Stromal cell of bone marrow (primary cell): ENCODE measurements at places on chromosomes 2 and 18.

GRCh38 chr18:63843008-63843407 lies 44.5 kb upstream of the SERPINB2 start:
- DNase-seq = no peak

- no peak for DNase-seq
Observed at GRCh38 chr2:19609266-19609665, 250.8 kb upstream of the OSR1 start.

DNA sequence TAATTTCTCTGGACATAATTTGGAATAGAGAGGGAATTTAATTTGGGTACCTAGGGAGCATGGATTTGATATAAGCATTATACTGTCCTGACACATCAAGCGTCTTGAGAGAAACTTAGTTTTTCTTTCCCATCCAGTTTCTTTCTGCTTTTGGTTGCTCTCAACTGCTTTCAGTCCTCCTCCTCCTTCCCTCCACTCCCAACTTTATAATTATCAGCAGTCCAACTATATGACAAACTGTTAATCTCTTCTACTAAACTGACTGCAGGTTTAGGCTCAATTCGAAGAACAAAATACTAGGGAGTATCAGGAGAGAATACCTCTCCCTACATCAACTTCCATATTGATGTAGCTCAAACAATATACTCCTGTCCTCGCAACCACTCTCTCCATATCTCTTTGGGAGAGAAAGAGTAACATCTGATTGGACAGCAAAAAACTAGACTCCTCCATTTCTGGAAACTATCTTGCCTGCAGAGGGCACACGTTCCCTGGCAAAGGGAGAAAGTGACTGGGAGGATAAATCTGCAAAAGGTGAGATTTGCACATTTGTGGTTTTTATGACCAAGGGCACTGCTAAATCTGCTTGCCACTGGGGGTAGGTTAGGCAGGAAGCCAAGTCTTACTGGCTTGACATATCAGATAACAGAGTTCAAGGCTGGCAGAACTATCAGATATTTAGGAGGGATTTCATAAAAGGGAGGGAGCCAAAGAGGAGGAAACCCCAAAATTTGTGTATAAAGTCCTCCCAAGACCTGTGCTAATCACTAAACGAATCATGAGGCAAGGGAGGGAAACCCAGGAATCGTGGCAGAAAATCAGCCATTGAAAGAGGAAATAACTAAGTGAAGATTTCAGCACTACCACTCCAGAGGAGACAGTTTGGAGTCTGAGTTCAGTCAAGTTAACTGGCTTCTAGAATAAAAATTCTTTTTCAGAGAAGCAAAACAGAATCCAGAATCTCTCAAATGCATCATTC lies 40.0 kb downstream of the ICA1L start:
- DNase-seq = peak; percentile 40

DNA sequence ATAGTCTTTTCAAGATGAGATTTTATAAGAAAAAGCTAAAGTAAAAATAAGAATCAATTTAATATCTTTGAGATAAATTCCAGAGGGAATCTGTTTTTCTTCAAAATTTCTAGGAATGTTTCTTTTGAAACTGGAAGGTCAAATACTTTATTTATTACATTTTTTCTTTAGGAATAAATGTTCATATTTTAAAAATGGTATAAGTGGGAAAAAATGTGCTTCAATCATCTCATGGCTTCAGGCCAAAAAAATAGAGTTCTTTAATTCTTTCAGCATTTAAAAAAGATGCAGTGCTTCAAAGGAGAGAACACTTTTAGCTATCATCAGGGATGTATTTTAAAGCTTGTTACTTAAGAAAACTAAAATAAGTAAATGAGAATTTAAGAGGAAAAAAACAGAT lies 110.6 kb downstream of the NEB start:
- DNase-seq = no peak

- no peak for DNase-seq
Observed at GRCh38 chr2:3205845-3206244, 171.8 kb downstream of the EIPR1 start.

DNA sequence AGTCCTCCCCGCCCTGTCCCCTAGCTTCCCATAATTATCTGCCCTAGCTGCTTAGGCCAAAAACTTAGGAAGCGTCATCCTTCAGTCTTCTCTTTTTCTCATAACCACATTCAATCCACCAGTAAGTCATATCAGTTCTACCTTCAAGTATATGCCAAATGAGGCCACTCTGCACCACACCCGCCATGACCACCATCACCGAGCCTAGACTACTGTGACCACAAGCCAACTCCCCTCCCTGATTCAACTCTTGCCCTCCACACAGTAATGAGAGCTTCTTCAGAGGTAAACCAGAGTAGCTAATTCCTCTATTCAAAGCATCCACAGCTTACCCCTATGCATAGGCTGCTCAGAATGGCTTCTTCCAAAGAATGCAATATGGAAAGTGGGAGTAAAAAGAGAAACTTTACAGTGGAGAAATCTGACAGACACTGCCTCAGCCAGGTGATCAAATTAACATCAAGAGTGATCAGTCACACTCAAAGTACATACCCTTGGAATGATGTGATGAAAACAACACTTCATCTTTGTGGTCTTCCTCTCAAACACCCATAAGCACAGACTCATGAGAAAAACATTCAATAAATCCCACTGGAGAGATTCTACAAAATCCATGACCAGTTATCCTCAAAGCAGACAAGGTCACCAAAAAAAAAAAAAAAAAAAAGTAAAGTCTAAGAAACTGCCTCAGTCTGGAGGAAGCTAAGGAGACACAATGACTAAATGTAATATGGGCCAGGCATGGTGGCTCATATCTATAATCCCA lies 17.7 kb downstream of the MBOAT2 start:
- DNase-seq = no peak

DNA sequence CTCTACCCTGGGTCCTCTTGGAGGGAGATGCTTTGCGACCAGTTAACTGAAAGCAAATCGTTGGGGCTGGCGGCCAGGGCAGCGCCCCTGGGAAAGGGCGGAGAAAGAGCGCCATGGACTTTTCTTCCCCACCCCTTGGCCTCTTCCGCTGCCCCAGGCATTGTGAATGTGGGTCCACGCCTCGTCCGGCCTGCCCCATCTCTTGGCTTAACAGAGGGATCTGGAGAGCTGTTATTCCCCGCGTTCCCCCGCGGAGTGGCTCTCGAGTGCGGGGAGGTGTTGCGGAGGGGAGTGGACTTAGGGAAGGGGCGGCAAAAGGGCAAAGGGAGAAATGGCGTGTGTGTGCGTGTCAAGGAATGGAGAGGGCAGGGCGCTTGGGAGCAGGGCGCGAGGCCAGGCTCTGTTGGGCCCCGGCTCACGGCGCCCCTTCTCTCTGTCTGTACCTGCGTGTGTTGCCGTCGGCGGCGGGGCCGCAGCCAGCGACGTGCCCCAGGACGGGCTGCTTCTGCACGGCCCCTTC lies 6.6 kb downstream of the EMX1 start:
- no peak for DNase-seq

- DNase-seq = no peak
Observed at GRCh38 chr18:75977081-75977480, 518.0 kb downstream of the ZNF516 start.

GRCh38 chr2:240389302-240389805 lies 46.1 kb upstream of the GPC1 start:
- no peak for DNase-seq

- DNase-seq = no peak
Observed at GRCh38 chr18:41674506-41674905, 280.5 kb upstream of the PIK3C3 start.

DNA sequence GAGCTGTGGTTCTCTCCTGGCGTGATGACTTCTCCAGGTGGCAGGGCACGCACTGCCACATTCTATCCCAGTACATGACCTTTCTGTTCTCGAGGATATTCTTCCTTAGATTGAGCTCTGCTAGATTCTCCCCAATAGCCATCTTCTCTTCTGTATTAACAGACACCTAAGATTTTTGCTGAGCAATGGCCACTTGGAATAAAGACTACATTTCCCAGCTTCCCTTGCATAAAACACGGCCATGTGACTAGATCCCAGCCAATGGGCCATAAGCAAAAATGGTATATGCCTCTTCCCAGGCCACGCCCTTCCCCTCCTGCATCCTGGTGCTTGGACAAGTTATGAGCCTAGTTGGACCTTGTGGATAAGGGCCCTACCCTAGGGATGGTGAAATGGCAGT lies 82.1 kb downstream of the EIF2AK3 start:
- DNase-seq = no peak

- peak; percentile 5 for DNase-seq
Observed at GRCh38 chr2:175036582-175037018, 31.4 kb upstream of the CHN1 start.

DNA sequence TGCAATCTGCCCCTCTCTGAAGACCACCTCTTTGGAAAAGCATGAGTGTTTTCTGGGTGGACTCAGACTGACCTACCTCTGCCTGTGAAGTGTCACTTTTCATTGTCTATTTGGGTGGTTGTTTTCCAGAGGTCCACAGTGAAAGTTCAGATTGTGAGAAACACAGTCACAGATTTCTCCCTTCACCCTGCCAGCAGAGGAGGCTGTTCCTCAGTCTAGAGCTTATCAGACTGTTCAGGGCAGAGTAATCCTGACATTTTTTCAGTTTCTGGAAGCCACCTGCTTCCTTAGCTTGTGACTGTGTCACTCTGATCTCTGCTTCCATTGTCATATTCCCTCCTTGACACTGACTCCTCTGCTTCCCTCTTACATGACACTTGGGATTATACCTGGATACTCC lies 55.4 kb upstream of the RMP24 start:
- no peak for DNase-seq

DNA sequence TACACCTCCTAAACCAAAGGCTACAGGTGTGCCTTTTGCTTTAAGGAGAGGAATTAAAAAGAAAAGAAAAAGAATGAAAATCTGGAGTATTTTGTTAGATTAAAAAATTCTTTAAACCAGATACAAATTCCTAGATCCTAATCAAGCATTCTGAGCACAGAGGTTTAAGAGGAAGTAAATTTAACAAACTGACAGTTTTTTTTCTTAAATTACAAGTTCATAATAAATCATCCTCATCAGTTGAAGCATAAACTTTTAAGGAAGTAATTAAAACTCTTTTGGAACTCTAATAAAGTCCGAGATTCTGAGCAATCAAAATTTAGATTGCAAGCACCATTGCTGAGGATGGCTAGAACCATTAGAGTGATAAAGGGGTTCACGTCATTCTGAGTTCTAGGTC lies 75.1 kb downstream of the POLE4 start:
- DNase-seq = no peak

- no peak for DNase-seq
Observed at GRCh38 chr18:7116792-7117389, 706 bp downstream of the LAMA1 start.

DNA sequence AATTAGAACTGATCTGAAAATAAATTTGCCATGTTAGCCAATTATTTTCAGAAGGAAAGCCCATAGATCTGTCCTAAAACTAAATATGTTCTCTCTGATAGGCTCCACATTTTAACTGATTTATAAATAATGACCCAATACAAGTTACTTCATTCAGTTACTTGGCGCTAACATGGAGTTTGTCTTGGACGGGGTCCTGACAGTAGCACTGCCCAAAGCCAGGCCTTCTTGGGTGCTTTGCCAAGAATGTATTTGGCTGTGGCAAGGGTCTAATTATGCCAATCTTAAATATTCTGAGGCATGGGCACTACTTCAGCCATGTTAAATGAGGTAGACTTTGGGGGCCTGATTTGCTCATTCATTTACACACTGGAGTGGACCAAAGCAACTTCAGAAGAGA lies 135.0 kb upstream of the PKDCC start:
- no peak for DNase-seq

DNA sequence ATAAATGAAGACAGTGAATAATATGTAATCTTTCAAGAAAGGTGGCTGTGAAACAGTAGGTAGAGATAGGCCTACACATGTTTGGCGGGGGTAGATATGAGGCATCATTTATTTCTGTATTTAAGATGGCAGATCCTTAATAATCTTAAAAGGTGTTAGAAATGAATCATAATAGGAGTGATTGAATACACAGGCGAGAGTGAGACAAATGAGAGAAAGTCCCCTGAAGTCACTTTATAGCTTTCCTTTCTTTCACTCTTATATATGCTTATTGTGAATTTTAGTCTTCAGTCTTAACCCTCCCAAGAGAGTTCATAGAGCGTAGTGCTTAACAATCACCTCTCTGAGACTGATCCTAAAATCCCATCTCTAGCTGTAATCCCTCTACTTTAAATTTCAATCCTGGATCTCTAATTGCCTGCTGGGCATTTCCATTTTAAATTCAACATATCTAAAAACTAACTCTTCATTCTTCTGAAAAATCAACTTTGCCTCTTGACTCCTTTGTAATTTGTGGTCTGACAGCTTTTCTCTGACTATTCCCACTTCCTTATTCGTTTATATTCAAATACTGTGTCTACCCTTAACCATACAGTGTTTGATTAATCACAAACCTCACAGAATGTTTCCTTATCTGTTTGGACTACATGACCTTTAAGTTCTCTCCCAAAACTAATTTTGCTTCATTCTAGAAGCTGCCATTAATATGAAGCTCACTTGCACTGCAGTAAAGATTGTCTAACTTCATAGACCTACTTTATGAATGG lies 463.7 kb upstream of the FSIP2 start:
- no peak for DNase-seq

DNA sequence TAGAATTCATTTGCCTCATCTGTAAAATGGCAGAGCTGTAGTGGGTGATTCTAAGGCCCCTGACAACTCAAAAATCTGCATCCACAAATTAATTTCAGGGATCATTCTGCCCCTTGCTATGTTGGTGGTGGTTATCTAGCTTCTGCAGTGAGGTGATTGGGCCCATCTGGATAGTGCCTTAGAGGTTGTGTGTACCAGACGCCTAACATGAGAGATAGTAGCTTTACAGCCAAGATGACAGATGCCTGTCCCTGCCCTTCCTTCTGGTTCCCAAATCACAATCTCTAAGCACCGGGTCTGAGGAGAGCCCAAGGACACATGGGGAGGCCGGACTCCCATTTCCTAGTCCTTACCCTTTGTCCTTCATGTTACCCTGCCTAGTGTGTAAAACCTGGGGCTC lies 51.1 kb upstream of the TNP1 start:
- no peak for DNase-seq

DNA sequence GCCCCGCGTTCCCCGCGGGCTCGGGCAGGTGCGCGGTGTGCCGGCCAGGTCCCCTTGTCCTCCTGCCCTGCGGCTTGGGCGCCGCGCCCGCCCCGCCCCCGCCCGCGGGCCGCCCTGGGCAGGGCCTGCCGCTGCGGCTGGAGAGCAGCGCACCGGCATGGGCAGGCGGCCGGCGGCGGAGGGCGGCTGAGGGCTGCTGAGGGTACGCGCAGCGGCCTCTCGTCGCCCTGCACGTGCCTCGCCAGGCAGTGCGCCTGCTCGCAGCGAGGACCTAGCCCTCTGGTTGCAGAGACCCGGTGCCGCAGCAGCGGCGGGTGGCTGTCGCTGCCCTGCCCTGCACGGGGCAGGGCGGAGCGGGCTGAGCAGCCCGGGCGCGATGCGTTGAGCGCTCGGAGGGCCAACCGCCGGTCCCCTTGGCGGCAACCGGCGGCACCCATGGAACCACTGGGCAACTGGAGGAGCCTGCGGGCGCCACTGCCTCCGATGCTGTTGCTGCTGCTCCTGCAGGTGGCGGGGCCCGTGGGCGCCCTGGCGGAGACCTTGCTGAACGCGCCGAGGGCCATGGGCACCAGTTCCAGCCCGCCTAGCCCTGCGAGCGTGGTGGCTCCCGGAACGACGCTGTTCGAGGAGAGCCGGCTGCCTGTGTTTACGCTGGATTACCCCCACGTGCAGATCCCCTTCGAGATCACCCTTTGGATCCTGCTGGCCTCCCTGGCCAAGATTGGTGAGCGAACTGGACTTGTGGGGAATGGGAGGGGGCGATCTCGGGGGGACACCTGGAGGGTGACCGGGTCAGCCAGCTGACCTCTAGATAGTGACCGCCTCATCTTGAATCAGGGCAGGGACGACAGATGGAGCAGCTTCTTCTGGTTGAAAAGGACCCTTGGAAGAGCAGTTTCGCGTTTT lies at the start of gene SLC9A2:
TSS of gene SLC9A2 (plus strand) at position 140 of the 906 bp plus-strand sequence. CDS start at position 436, 296 bp downstream.
- DNase-seq = no peak

- DNase-seq = no peak
Observed at GRCh38 chr2:12486205-12487118, 230.3 kb upstream of the TRIB2 start.
